ENCODE measurements at places on chromosomes 16 and 17.

- DNase-seq: no peak
Measured at GRCh38 chr16:47366228-47366627, 94.6 kb downstream of the ITFG1 start.

- no peak for DNase-seq
Measured at GRCh38 chr16:77637940-77638339, 84.4 kb upstream of the NUDT7 start.

DNA sequence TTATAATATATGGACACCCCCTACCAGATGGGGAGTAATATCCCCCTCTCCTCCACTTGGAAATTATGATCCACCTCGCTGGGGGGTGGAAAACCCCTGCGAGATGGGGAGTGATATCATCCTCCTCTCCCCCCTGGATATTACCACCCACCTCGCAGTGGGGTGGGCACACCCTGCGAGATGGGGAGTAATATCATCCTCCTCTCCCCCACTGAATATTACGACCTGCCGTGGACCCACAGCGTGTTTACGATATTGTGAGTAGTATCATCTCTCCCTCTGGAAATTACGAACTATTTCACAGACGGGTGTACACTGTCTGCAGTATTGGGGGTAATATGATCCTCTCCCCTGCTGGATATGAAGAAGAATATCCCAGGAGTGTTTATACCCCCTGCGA is 228.3 kb upstream of the WSCD1 start:
- DNase-seq: no peak

- peak; percentile 23 for DNase-seq
Measured at GRCh38 chr17:44541884-44542581, 15.3 kb upstream of the FZD2 start.

DNA sequence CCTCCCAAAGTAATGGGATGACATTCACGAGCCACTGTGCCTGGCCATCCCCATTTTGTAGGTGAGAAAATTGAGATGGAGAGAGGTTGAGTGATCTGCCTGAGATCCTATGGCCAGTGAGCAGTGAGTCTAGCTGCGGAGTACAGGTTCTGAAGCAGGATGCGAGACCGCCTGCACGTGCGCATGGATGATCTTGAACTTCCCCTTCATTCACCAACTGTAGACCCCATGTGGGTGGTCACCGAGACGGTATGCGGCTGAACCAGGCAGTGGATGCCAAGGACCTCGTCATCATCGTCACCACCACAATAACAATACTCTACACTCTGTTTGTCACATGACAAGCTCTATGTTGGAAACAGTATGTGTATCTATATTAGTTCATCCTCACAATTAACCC is 6.2 kb upstream of the SPNS3 start:
- DNase-seq: no peak

GRCh38 chr16:6558126-6558525 is 774.5 kb upstream of the RBFOX1 start:
- no peak for DNase-seq

- DNase-seq: no peak
Measured at GRCh38 chr17:42317266-42317845, 29.1 kb downstream of the STAT5A start.

GRCh38 chr17:73071066-73071999 is 21.2 kb downstream of the SLC39A11 start:
- DNase-seq: no peak
